ENCODE measurements at places on chromosomes 1 and 21.

GRCh38 chr21:37429356-37429755 is 62.8 kb downstream of the DYRK1A start:
- no peak for DNase-seq

DNA sequence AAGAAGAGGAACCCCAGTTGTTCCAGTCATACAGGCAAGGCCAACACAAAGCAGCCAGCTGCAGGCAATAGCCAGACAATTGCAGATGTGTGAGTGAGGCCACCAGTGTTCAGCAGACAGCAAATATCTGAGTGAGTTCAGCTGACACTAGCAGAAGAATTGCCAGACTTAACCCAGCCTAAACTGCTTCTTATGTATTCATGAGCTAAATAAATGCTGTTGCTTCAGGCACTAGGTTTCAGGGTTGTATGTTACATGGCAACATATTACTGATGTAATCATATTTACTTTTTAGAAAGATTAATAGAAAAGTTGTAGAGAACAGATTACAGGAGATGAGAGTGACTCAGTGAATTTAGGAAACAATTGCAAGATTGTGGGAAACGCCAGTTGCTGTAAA is 129.8 kb upstream of the CHODL start:
- DNase-seq: no peak

GRCh38 chr1:82260051-82260450 is 459.3 kb downstream of the ADGRL2 start:
- DNase-seq: no peak

- DNase-seq: no peak
Observed at GRCh38 chr1:29032841-29033240, 90.9 kb downstream of the TMEM200B start.

- DNase-seq: no peak
Observed at GRCh38 chr1:173014160-173014559, 36.6 kb downstream of the TNFSF18 start.

DNA sequence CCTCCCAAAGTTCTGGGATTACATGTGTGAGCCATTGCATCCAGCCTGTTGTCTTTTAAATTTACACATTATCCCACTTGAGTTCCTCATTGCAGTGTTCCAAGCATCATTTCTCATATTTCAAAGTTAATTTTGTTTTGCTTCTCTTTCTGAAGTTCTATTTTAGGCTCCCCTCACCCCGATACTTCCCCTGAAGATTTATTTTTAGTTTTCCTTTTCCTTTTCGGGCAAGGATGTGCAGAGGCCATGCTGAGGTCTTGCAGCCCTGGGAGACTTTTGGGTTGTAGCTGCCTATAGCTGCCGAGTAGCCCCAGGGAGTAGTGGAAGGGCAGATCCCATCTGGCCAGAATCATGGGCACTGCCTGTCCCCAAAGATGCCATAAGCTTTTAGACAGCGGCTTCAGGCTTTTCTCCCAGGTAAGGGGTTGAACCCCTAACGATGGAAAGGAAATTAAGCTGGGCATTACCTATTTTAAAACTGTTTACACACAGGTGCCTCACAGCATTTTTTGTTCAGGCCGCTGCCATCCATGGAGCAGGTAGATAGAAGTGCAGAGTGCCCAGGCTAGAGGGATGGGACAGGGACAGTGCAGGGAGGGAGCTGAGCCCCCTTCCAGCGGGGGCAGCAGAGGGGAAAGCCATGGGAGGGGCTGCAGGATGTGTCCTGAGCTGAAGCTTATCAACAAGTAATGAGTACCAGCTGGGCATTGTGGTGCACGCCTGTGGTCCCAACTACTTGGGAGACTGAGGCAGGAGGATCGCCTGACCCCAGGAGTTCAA is 15.9 kb downstream of the PSEN2 start:
- no peak for DNase-seq

Measured in activated CD4-positive, alpha-beta T cell treated with anti-CD3 and anti-CD28 coated beads, Interleukin-2, Interleukin-6, amounts not matched to agents 100 ng/mL and 50 ng/mL, durations not matched to agents 16 hours and 8 hours (primary cell).